ENCODE measurements at places on chromosomes 2 and 18. TPM values are rescaled to one million over a fixed set of nuclear protein-coding genes. Genes with fewer than 3 reads are reported as not detected.
A peak's percentile ranks its signal among the peaks of the same experiment; 100 is the strongest.

Gene ZC3H8
- total RNA-seq: 13.2 TPM

Gene TOGARAM2
- 1.2 TPM for total RNA-seq

Gene SOX11
- total RNA-seq: 13.2 TPM

Gene IL18R1
- 0.98 TPM for total RNA-seq

Gene PMAIP1
- 27.4 TPM for total RNA-seq

Gene LOXHD1
- total RNA-seq: 1.3 TPM

Gene LHCGR
- total RNA-seq: 0.44 TPM

Gene GRHL1
- 1.0 TPM for total RNA-seq

Gene PCARE
- total RNA-seq: 0.09 TPM

Gene RAB10
- total RNA-seq: 50.5 TPM

Gene BOK
- 35.3 TPM for total RNA-seq

DNA sequence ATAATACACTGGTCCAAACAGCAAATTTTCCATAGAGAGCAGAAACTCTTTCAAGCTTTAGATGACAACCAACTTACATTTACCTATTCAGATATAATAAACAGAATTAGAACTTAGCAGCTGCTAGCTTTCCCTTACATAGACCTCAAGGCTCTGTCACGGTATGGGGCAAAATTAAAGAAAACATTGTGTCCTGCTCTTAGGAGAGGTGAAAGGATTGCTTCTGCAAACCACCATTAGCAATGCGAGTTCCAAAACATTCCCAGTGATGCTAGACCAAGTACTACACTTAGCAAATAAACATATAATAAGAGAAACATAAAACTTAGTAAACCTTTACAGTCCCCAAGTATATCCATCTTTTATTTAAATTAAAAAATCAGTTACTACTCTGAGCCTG lies 183.3 kb downstream of the CAMKMT start:
- DNase-seq: no peak

- peak; percentile 19 for DNase-seq
Observed at GRCh38 chr18:23981369-23981980, 33.1 kb upstream of the TTC39C start.

GRCh38 chr2:232925821-232926156 lies 55.7 kb downstream of the SNORC start:
- peak; percentile 21 for DNase-seq

DNA sequence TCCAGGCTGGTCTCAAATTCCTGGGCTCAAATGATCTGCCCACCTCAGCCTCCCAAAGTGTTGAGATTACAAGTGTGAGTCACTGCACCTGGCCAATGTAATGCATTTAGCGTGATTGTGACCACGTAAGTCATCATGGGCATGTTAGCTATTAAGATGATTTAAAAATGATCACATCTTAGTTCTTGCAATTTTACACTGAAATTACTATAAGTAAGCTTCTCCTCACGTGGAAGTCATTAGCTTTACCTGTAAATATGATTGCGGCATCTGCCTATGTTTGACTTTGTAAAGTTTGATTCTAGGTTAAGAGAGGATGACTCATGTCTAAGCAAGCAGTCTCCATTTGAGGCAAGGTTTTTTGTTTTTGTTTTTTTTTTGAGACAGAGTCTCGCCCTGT lies 85.5 kb downstream of the PMAIP1 start:
- DNase-seq: no peak

GRCh38 chr2:43894743-43895142 lies 56.0 kb downstream of the ABCG8 start:
- no peak for DNase-seq

DNA sequence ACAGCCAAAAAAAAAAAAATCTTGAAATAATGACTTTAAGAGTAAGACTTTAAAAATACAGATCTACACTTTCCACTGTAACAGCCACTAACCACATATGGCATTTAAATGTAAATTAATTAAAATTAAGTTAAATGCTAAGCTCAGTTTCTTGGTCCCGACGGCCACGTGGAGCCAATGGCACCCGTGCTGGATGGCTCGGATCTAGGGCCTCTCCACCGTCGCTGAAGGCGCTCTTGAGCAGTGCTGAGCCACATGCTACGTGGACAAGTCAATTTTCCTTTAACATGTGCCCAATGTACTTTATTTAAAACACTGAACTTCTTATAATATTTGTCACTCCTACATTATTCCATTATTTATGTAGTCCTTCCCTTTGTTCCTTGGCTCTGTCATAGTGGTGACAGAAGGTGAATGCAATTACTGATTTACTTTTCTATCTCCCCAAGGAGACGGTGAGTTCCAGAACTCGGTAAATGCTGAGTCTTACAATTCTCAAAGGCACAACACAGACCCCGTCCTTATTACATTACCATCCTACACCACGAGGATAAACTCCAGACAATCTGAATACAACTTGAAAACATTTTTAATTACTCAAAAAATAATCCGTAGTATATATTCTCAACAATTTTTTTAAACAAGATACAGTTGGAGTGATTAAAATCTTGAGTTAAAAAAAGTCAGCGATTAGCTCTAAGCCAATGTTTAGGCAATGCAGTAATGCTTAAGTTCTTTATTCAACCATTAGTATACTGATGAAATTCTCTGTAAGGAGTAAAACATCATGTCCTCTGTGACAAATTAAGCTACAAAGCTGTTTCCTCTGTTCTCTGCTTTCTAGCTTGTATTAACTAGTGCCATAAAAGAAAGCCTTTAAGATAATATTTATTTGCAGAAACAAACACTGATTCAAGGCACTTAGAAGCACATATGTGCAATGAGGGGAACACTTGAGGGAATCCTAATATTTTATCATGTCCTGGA lies 95.1 kb downstream of the AFF3 start:
- DNase-seq: no peak

GRCh38 chr2:148255929-148256328 lies 235.0 kb downstream of the MBD5 start:
- no peak for DNase-seq

DNA sequence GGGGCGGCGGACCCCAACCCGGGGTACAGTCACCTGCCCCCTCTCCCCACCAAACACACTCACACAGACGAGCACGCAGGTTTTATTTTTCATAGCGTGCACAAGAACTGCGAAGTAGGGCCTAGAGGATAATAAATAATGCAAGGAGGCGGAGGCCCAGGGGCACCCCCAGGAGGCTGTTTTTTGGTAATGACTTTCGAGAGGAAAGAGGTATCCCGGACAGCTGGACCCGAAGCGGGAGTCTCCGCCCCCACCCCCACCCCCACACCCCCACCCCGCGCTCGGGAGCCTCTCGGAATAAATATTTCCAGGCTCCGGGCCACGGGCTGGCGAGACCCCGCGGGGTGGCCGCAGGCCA lies 3.4 kb downstream of the CYP26B1 start:
- peak; percentile 83 for DNase-seq

GRCh38 chr2:120865656-120866055 lies 130.0 kb downstream of the GLI2 start:
- no peak for DNase-seq

GRCh38 chr2:189111063-189111715 lies 68.4 kb downstream of the COL5A2 start:
- no peak for DNase-seq

DNA sequence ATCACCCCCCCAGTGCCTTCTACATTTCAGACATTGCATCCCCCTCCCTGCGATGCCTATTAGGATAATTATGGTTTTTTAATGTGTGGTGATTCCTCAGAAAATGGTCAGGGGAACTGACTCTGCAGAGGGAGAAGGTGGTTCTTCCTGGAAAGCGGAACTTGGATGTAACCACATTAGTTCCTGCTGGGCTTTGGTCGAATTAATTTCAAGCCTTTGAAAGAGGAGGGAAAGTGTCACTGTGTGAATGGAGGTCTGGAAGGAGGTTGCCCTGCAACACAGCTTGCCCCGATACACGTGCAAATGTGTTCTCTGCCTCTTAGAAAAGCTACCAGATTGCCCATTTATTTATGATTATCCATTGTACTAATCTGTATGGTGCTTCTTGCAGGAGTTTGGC lies 63.2 kb upstream of the TPO start:
- DNase-seq: no peak

- DNase-seq: no peak
Observed at GRCh38 chr2:119028327-119029174, 86.6 kb downstream of the MARCO start.

DNA sequence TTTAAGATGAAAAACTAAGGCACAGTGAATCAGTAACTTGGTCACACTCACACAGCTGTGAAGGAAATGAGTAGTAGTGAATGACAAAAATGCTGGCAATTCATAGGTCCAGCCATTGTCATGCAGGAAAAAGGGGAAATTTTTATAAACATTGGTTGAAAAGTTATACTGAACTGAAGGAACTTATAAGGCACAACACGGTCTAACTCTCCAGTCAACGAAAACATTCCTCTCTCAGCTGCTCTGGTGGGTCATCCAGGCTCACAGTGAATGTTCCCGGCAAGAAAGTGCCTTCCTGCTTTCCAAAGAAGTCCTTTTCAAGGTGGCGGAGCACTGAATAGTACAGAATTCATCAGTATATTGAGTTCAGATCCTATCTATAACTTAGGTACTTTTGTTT lies 476.1 kb downstream of the DCC start:
- no peak for DNase-seq

DNA sequence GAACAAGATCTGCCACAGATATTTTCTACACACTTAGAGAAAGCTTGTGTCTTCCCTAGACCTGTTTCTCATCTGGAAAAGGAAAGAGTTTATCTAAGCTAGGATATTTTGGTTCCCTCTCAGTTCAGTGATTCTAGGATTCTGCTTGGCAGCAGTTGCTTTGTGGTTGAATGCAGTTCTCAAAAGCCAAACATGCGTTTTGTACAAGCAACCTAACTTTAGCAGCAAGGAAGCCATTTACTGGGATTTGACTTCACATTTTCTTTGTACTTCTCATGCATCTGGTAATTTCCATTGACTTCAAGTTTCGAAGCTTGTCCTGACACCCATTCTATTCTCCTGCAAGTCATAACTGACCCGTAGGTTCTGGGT lies 33.3 kb downstream of the VSNL1 start:
- DNase-seq: no peak

- no peak for DNase-seq
Observed at GRCh38 chr2:221137385-221137784, 434.7 kb downstream of the EPHA4 start.

GRCh38 chr2:95106081-95106480 lies 15.5 kb downstream of the MRPS5 start:
- no peak for DNase-seq

GRCh38 chr18:26479681-26480079 lies 68.7 kb downstream of the KCTD1 start:
- peak; percentile 59 for DNase-seq

GRCh38 chr2:20343128-20343527 lies 7.5 kb downstream of the PUM2 start:
- no peak for DNase-seq

- no peak for DNase-seq
Observed at GRCh38 chr18:9647496-9648323, 33.4 kb upstream of the PPP4R1 start.

GRCh38 chr2:121977326-121977725 lies 221.9 kb downstream of the TSN start:
- DNase-seq: no peak

- no peak for DNase-seq
Observed at GRCh38 chr18:3875961-3876360, 426.0 kb downstream of the TGIF1 start.

DNA sequence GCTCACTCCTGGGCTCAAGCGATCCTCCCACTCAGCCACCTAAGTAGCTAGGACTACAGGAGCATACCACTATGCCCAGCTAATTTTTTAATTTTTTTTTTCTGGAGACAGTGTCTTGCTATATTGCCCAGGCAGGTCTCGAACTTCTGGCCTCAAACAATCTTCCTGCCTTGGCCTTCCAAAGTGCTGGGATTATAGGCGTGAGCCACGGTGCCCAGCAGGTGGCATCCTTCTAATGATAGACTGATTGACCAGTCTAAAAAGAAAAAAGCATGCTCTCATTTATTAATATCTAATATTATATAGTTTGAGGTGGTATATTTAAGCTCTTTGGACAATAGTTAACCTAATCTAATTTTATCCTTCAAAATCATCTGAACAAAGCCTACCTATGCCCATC lies 198.6 kb downstream of the CAMKMT start:
- DNase-seq: no peak

DNA sequence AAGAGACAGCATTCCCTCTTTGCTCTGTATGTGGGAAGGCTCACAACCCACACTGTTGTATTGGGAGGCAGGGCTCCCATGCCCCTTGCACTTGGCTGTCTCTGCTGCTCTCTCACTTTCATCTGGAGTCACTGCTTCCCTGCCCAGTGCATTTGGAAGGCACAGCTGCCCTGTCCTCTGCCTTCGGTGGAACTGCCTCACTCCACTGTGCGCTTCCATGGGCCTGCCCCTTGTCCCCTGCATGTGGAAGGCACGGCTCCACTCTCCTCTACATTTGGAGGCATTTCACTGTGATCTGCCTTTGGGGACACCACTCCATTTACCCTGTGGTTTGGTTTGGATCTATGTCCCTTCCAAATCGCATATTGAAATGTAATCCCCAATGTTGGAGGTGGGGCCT lies 9.1 kb upstream of the PROM2 start:
- no peak for DNase-seq

DNA sequence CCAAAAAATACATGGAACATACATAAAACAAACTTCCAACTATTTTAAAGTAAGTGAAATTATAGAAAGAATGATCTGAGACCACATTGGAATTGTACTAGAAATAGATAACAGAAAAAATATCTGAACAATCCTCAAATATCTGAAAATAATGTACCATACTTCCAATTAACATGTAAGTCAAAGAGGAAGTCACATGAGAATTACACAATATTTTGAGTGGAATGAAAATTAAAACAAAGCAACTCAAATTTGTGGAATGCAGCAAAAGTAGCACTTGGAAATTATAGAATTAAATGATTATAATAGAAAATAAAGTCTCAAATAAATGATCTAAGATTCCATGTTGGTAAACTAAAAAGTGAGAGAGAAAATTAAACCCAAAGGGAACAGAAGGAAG lies 38.3 kb upstream of the CTIF start:
- DNase-seq: no peak

GRCh38 chr2:174184915-174185314 lies 63.4 kb downstream of the OLA1 start:
- DNase-seq: no peak

DNA sequence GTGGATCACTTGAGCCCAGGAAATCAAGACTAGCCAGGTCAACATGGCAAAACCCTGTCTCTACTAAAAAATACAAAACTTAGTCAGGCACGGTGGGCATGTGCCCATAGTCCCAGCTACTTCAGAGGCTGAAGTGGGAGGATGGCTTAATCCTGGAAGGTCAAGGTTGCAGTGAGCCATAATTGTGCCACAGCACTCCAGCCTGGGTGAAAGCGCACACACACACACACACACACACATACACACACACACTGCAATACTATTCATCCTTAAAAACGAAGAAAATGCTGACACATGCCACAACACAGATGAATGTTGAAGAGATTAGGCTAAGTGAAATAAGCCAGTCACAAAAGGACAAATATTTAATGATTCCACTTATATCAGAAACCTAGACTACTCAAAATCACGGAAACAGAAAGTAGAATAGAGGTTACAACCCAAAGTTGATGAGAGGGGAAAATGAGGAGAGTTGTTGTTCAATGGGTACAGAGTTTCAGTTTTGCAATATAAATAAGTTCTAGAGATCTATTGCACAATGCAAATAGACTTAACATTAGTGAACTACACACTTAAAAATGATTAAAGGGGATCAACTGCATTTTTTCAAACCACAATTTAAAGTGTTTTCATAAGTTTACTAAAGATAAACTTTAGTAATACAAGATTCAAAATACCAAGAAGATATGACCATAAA lies 114.5 kb downstream of the USP34 start:
- DNase-seq: no peak
